ELF-1 (cell line): ENCODE measurements at places on chromosomes 3 and 15.

DNA sequence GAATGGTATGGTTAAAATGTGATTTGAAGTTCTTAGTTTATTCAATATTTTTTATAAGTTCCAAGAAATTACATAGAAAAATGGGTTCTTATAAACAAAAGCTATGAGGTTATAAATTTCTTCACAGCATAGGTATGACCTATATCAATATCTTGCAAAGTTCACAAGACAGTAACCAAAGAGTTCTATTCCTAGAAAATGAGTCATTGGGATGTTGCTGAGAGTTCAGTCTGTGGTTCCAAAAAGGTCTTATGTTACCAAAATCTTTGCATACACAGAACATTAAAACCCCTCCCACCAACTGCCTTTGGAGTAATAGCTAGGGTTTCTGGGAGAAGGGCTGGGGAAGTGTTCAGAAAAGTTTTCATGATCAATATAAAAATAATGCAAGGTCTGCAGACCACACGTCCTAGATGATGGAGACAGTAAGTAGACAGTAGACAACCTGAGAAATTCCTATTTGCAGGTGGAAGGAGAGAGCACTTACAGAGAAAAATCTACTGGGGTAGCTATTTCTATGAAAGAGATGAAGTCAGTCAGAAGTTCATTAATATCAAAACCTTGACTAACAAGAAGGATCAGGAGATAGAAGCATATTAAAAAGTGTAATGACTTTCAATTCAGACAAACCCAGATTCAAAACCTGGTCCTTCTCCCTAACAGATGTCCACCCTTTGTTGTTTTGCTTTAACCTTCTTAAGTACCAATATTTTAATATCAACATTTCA lies 279.3 kb downstream of the KCNH8 start:
- DNase-seq: no peak

DNA sequence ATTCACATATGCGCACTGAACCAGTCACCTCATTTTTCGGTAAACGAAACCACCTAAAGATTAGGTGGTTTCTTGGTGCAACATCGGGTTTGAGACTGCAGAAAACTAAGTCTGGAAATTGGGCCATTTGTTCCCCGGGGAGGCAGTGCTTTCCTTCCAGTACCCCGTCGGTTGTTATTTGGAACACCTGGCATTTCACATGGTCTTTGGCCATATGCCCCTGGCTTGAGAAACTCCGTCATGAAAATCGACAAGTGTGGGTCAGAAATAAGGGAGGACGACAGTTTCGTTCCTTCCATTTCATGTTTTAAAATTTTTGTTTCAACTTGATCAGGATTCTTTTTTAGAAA lies 544 bp upstream of the GATM start:
- no peak for DNase-seq

DNA sequence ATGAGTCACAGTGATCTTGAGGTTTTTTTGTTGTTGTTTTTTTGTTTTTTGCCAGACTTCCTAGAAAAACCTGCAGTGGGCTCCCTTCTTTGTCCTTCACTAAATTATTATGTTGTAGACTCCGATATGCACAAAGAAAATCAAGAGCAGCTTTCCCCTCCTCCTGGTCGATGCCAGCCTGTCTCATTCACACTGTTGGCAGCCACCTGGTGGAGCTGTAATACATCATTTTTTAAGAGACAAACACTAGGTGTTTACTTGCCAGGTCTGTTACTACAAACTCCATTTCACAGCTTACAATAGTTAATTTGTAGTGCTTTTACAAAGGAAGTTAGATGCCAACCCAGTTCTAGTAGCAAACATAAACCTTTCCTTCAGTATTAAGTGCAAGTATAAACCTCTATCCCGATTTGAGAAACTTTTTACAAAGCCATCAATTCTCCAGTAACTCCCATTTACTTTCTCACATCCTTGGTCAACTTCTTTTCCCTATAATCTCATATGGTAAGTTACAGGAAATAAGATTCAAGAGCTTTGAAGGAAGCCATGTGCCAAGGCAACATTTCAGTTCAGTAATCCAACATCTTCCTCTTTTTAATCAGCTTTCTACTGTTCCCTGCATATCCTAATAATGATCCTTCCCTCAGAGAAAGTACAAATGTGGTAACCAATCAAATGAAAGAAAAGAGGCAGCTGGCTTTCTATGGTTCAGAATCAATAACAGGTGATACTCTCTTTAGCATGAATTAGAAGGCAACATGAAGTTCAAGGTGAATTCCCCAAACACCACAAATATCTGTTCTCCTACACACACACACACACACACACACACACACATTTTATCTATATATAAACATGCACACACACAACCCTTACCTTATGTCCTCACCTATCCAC lies 14.0 kb downstream of the AAGAB start:
- no peak for DNase-seq

DNA sequence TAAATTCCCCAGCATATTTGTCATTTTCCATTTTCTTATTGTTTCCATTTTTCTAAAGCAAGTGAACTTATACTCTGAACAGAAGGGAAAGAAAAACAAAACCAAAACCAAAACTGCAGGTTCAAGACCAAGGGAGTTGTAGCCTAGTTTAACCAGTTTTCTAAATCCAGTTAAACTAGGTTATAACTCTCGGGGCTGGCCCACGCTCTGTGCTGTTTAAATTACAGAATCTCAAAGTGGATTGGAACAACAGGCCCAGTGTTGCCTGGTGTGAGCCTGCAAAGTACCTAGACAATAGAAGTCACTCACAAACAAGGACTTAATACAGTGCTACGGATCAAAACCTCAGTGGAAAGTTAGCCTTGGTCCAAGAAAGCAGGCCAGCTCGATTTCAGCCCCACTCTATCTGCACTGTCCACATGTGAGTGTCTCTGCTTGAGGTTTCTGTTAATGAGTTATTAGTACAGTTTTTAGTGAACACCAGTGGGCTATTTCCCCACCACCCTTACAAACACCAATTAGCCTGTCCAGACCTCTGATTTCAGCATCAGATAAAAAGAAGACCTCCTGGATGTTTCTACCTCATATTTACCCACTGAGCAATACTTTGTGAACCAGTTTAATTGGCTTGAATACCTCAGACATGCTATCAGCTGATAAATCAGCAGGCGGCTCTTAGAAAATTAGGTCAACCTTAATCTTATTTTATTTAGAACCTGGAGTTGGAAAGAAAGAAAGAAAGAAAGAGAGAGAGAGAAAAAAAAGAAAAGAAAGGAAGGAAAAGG lies 93.8 kb upstream of the PDZRN3 start:
- no peak for DNase-seq

GRCh38 chr3:140432229-140432669 lies 245.6 kb upstream of the TRIM42 start:
- DNase-seq: no peak

GRCh38 chr3:76372497-76372896 lies 587.1 kb upstream of the ZNF717 start:
- DNase-seq: no peak
